ENCODE measurements at places on chromosomes 7 and 10.

DNA sequence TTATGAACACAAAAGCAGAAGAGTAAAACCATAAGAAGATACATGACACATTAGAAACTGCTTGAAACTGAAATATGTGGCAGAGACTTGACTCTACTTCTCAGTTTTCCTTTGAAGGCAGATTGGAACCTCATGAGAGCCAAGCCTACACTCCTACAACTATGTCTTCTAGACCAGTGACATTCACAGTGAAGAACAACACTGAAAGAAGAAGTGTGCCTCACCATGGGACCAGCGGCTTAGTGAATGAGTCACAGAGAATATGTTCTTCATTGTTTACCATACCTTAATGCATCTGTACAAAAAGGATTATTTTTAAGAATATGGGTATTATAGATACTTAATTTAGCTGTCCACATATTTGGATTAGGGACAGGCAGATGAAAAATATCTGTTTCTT lies 248.3 kb downstream of the CDC14C start:
- no peak for DNase-seq

DNA sequence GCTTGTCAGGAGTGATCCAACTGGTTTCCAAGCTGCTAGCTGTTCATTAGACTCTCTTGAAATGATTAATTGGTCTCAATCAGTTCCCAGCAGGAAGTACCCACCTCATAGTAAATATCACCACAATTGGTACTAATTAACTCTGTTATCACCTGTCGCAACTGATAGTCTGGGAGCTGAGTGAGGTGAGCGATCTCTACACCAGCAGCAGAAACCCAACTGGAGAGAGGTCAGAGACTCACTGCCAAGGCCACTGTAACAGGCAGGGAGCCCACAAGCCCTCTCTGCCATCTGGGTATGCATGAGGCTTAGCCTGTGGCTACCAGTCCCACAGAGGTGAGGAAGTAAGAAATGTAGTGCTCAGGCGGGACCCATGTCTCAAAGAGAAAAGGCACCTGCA lies 245.5 kb downstream of the DYNC1I1 start:
- no peak for DNase-seq

- no peak for DNase-seq
Observed at GRCh38 chr7:70638158-70639107, 493.5 kb upstream of the GALNT17 start.

GRCh38 chr10:78860260-78860914 lies 208.4 kb upstream of the ZMIZ1 start:
- no peak for DNase-seq

DNA sequence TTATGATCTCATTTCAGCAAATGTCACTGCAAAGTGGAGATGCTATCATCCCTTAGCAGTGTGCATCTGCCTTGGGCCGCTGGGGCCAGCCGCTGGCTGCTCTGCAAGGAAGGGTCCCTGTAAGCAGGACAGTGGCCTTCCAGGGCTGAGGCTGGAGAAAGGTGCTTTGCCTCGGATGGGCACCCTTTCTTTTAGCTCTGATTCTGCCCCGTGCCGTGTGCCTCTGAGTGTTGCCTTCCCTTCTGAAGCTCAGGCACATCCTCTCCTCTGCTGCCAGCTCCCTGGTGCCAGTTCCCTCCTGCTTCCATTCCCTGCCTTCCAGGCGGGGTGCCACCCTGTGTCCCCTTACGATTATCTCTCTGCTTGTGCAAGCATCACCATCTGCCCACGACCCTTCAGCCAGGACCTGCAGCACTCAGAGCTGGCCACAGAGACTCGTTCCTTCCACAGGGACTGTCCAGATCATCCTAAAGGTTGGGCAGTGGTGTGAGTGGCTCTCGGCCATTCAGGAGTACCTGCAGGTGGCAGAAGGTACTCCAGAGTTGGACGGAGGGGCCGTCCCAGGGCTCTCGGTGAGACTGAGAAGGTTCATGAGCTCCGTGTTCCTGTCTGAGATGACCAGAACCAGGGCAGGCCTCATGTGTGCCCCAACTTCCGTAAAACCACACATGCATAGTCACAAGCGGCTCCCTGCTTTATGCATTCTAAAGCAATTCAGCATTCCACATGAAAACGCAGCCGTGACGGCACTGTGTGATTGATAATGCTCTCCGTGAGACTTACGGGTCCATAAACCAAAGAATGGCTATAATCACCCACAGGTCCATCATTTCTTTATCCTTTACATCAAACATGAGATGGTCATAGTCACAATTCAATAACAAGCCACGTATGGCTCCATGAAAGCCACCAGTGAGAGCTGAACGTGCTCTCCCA lies 371.4 kb downstream of the DNAJB6 start:
- no peak for DNase-seq

DNA sequence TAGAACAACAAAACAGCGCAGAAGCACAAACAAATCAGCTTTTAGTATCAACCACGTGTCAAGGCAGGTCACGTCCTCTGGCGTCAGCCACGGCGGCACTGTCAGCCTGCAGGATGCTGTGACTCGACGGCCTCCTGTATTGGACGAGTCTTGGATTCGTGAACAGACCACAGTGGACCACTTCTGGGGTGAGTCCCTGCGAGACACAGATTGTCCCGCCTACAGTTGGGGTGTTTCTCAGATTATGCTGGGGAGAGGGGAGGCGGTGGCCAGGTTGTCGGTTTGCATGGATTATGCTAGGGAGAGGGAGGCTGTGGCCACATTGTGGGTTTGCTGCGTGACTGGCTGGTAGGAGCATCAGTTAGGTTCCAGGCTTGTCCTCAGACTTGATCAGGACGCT lies 9.7 kb downstream of the SUN1 start:
- no peak for DNase-seq

GRCh38 chr7:76424413-76425111 lies at the start of gene ZP3:
ZP3 (plus strand) TSS chr7:76424950; CDS start chr7:76424965, 15 bp downstream.
- DNase-seq, result no peak

DNA sequence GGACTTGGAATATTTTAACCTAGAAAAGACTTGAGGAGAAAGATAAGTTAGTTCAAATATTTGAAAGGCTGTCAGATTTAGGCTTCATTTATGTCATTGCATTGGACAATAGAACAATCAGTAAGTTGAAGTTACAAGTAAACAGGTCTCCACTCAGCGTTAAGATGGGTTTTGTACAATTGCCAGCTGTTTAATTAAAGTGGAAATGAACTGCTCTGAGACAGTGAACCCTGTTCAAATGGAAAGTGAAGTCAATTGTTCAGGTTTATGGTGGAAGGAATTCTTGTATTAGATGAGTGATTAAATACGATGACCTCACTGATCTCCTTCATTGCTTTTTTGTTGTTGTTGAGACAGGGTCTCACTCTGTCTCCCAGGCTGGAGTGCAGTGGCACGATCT lies 151.7 kb downstream of the PLXDC2 start:
- no peak for DNase-seq

- no peak for DNase-seq
Observed at GRCh38 chr10:90906596-90906995, 14.3 kb downstream of the ANKRD1 start.

DNA sequence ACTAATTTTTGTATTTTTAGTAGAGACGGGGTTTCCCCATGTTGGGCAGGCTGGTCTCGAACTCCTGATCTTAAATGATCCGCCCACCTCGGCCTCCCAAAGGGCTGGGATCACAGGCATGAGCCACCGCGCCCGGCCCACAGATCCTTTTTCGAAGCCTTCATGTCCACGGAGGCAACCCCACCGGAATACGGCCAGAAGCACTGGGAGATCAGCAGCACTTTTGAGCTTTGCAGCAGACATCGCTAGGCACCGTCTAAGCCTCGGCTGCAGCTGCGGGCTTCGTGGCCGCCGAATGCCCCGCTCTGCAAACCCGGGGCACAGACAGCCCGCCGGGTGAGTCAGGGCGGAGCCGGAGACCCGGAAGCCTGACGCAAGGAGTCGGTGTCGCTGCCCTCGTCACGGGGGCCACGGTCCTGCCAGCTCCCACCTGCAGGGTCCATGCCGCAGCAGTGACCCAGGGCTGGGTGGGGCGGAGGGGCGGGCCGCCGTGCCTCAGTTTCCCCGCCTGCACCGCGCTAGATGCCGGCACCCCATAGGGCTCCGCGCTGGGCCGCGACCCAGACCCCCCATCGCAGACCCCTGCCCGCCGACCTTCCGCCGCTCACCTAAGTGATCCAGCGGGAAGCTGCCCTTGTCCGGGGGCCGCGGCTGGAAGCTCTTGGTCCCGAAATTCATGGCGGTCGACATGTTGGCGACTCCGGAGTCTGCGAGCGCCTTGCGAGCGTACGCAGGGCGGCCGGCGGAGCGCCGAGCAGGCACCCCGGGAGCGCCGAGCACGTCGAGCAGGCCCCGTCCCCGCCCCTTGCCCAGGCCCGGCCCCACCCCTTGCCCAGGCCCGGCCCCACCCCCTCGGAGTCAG lies at the start of gene COX19:
COX19 (minus strand) TSS at position 730 of the 862 bp plus-strand sequence; CDS start at position 690, 40 bp downstream.
- peak; percentile 62 for DNase-seq

DNA sequence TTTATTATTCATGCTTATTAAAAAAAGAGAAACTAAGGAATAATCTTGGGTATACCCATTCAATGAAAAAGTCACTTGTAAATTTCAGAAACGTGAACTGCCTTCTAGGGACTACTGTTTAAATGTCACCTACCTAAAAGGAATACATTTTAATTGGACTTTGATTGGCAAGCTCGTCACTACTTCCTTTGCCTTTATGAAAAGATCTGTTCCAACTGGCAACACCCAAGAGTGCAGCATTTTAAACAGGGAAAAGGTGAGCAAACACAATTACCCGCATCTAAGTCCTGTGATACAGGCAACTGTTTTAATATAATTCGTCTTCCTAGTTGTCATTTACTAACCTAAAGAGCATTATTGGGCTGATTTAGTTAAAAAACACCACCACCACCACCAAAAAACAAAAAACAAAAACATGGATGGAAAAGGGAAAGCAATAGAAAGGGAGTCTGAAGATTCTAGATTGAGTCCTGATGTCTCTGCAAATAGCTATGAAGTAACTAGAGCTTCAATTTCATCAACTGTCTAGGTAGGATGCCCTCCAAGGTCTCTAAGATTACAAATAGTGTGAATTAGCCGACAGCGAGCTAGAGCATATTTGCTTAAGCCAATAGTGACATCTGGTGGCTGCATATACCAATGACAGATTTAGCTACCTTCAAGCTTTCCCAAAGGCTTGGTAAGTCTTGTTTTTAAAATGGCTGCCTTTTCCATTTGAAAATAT lies 33.8 kb upstream of the ICA1 start:
- DNase-seq, result peak; percentile 88

All from kidney glomerular epithelial cell (primary cell).